ENCODE measurements at places on chromosomes 7 and 10.

DNA sequence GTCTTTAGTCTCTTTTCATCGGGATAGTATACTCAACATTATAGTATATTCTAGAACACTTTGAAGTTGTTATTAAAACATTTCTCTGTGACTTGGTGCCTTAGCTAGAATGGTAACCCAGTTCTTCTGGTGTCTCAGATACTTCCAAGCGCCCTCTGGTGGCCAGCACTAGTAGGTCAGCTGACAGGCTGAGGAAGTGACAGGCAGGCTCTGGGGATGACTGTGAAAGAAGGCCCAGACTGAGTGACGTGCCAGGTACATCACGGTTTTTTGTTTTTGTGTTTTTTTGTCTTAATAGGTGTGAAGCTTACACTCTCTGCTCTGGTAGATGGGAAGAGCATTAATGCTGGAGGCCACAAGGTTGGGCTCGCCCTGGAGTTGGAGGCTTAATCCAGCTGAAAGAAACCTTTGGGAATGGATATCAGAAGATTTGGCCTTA, 5.1 kb downstream of the COMTD1 start:
- DNase-seq, result peak; percentile 65

GRCh38 chr7:131007439-131008330, 273.7 kb upstream of the KLF14 start:
- DNase-seq, result no peak

- DNase-seq, result no peak
Measured at GRCh38 chr10:8758029-8758428, 703.5 kb downstream of the GATA3 start.

DNA sequence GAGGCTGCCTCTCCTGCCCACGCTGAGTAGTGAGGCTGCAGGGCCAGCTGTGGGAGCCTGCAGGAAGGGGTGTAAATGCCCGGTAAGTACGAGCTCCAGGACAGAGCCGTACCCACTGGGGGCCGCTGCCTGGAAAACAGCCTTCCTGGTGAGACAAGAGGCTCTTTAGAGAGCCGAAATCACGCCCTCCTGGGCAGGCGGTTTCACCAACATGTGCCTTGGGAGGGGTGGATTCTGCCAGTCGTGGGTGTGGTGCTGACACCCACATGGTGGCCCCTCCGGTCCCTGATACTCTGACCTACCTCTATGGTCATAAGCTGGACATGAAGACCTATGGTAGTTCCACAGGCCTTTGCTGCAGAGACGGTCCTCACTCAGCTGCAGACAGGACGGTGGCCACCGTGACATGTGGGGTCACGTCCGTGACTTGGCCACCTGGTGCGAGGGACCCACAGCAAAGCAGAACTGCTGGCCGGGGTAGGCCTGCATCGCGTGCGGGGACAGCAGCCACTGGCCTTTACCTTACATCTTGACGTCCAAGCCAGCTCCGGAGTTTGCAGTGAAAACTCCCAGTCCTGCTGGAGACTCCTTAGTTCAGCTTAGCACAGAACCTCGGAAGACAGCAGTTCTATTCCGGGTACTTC, 46.9 kb downstream of the PITRM1 start:
- DNase-seq, result no peak

DNA sequence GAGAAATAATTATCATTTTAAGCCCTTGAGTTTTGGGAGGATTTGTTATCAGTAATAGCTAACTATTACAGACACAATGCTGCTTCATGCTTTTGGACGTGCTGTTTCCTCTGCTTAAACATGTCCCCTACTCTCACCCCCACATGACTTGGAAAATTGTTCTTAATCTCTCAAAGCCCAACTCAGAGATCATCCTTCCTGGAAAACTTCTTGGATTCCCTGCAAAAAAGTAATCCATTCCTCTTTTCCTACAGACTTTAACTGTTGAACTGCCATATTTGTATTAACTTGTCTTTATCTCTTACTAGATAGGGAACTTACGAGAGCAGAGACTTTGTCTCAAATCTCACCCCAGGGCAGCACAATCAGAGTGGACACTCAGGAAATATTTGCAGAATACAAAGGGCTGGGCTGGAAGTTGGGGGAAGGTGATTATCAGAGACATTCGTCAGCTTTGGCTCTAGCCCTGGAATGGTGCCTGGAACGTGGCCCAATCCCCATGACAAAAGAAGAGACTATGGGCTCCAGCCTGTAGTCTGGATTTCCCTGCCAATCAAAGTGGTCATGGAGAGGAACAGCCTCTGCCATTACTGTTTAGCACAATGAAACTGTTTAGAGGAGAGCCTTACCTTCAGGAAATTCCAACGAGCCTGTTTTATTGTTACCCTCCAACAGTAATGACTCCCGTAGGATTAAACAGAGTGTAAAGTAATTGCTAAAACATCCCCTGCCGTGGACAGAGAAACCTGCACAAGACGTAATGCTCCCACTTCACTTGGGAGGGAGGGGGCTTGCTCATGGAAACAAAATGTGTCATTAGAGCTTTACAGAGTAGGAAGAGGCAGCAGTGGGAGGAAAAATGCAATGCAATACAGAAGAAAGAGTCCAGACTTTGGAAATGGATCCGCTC, 140.4 kb upstream of the AUTS2 start:
- DNase-seq, result no peak

DNA sequence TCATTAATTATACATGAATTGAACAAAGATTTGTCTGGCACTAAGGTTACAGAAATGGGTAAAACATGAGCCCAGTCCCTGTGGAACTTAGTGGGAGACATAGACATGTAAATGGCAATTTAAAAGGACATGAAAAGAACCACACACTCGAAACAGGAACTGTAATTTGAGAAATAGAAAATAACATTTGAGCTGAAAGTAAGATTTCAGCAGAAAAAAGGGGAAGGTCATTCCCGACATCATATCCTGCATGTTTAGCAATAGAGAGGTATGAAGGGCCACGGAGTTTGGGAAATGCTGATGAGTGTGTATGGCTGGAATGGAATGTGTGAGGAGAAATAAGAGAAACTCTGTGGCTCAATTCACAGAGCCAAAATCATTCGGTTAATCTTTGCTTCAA, 175.4 kb upstream of the AHR start:
- no peak for DNase-seq

DNA sequence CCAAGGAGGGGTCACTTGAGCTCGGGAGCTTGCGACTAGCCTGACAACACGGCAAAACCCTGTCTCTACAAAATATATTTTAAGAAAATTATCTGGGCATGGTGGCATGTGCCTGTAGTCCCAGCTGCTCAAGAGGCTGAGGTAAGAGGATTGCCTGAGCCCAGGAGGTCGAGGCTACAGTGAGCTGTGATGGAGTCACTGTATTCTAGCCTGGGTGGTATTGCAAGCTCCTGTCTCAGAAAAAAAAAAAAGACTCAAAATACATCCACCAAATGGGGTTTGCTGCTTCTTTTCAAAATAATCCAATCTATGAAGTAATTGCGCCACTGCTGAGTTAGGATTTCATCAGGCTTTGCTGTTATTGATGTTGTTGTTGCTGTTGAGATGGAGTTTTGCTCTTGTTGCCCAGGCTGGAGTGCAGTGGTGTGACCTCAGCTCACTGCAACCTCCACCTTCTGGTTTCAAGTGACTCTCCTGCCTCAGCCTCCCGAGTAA, 11.1 kb upstream of the VIM start:
- no peak for DNase-seq

- DNase-seq, result no peak
Measured at GRCh38 chr10:34231441-34232180, 583.5 kb downstream of the PARD3 start.

- no peak for DNase-seq
Measured at GRCh38 chr7:143516981-143517380, 39.3 kb downstream of the TAS2R41 start.

- DNase-seq, result no peak
Measured at GRCh38 chr7:40199076-40199802, 64.4 kb downstream of the SUGCT start.

GRCh38 chr7:123916240-123916724, 8.8 kb upstream of the SPAM1 start:
- no peak for DNase-seq

DNA sequence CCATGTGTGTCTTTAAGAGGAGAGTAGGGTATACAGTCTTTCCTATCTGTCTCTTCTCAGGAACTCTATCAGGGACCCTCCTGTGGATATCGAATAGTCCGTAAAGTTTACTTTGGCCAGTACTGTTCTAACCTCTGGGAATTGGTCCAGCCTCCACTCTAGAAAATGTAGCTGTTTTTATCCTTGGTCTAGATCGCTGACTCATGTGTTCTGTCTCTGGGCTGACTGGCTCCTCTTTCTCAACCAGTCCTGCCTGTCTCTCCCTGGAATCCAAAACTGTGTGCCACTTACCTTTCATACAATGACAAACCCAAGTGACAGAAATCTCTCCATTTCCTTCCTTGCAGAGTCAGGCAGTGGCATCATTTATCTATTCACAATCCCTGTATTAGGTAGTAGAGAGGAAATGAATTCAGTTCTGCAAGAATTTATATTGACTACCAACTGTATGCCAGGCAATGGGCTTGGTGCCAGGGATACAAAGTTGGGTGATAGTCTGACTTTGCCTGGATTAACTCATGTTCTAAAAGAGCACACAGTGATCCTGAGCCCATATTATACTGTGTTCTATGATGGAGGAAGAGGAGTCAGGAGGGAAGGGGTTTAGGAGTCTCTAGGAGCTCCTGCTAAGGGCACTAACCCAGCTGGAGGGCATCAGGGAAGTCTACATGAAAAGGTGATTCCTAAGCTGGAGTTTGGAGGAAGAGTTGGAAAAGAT, 232.7 kb downstream of the LRMDA start:
- DNase-seq, result no peak

GRCh38 chr10:75852851-75853484, 421.5 kb downstream of the LRMDA start:
- no peak for DNase-seq

All from esophagus squamous epithelium (tissue), 5 donors.